Neural crest cell (in vitro differentiated cells): ENCODE measurements at places on chromosomes 12 and 14. TPM values are rescaled to one million over a fixed set of nuclear protein-coding genes. Genes with fewer than 3 reads are reported as not detected.

DNA sequence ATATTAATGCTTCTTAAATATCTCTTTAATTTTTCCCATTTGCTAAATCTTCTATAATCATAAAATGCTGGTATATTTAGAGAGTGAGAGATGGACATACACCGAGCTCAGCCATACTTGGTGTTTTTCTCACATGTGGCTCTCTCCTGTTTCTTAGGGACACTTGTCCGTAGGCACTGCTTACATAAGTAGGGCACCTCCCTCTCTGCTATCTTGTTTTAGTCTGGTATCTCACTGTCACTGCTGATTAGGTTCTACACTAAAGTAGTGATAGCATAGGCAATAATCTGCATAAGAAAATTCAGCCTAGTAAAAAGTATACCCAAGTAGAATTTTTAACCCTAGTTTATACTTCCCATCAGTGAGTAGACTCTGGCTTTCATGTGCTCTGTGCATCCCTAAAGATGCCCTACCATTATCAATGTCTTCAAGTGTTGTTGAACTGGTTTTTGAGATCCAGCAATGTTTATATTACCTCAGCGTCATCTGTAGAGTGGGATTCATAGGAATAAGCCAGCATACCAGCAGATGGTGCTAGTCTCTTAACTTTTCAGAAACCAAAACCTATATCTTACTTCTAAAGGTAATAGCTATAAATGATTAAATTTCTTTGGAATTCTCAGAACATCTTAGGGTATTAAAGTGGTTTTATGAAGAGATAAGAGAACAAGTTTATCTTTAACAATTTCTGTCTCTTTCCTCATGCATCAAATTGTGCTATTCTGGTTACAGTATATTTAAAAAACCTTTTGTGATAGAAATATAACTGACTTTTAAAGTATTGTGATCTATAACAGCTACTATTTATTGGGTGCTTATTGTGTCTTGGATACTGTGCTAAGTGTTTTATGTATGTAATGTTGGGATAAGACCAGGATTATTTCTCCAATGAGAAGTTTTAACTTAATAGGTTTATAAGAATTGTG lies 32.9 kb downstream of the ARID2 start:
- DNase-seq: no peak

The DLK1 gene
- 4.4 and 5.2 TPM in 2 replicates for total RNA-seq

GRCh38 chr12:55840581-55841351 lies 2.0 kb downstream of the MMP19 start:
- no peak for DNase-seq

- DNase-seq: no peak
Measured at GRCh38 chr14:65239143-65239937, 137.0 kb upstream of the MAX start.

The PPM1H gene
- total RNA-seq: 3.5 and 3.7 TPM in 2 replicates

DNA sequence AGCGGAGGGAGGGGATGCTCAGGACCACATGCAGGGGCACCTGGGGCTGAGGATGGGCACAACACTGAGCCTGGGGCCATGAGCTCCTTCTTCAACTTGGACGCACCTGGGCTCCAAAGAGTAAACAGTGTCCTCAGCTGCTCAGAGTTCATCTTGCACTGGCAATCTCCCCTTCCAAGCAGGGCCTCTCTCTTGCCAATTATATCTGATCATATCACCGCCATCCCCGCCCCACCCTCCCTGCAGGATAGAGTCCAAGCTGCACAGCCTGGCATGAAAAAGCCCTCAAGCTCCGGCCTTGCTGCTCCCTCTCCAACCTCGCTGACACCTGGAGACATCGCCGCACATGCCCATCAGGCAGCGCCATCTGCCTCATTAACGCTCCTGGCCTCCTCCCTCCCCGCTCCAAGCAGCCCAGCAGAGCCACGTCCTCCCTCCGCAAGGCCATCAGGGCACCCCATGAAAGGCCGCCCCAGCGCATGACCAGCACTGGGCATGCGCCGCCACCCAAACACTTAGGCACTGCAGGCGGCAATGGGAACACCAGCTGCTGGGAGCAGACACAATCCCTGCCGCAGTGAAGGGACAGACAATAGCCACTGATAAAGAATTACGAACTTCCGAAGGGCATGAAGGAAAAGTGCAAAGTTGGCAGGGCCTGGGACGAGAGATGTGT lies 88.8 kb downstream of the CHGA start:
- no peak for DNase-seq
